ENCODE measurements at places on chromosomes 4 and X.

DNA sequence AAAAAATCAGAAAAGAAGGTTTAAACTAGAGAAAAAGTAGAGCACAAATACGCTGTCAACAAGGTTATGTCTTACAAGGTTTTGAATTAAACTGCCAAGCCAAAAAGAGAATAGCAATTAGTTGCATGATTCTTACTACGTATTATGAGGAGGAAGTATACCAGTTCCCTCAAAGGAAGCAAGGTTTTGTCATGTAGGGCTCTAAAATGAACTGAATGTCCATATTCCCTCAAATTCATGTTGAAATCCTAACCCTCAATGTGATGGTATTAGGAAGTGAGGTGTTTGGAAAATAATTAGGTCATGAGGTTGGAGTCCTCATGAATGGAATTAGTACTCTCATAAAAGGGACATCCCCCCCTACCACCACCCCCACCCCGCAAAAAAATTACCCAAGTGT lies 201.0 kb downstream of the FBXW7 start:
- DNase-seq: no peak

DNA sequence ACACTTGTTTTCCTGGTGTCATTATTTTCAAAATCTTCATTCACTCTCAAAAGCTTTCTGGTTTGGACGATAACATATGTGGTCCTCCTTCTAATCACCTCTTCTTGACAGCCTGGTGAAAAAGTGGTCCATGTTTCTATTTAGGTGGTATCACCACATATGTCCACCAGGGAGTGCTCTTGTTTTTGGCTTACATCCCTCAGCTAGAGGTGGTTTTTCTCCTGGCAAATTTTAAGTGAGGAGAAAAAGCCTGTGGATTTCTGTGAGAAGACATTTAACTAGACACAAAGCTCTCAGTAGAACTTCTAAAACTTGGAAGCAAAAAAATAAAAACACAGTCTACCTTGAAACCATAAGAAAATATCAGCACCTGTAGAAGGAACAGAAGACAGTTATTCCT lies 58.0 kb upstream of the FRMPD4 start:
- no peak for DNase-seq

GRCh38 chr4:103887191-103887590 lies 167.4 kb upstream of the TACR3 start:
- DNase-seq: no peak

- no peak for DNase-seq
Measured at GRCh38 chr4:154720618-154721267, 23.1 kb upstream of the LRAT start.

GRCh38 chr4:8579526-8580320 lies 469 bp upstream of the GPR78 start:
- no peak for DNase-seq
